ENCODE measurements at places on chromosomes 11 and 22.

DNA sequence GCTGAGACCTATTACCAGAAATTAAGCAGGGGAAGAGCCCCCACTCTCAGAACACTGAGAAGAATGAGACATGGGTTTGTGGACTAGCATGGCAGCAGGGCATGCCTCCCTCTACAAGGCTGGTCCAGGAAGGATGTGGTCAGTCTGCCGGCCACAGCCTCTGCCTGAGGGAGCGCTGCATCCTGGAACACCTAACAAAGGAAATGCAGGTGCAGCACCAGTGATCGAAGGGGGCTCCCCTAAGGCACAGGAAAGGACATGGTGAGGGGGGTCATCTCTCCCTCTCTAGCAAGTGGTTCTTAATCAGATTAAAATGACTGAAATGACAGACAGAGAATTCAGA is 40.6 kb upstream of the ARL14EP start:
- no peak for DNase-seq

- DNase-seq, result no peak
Measured at GRCh38 chr11:110337570-110338193, 41.3 kb upstream of the RDX start.

DNA sequence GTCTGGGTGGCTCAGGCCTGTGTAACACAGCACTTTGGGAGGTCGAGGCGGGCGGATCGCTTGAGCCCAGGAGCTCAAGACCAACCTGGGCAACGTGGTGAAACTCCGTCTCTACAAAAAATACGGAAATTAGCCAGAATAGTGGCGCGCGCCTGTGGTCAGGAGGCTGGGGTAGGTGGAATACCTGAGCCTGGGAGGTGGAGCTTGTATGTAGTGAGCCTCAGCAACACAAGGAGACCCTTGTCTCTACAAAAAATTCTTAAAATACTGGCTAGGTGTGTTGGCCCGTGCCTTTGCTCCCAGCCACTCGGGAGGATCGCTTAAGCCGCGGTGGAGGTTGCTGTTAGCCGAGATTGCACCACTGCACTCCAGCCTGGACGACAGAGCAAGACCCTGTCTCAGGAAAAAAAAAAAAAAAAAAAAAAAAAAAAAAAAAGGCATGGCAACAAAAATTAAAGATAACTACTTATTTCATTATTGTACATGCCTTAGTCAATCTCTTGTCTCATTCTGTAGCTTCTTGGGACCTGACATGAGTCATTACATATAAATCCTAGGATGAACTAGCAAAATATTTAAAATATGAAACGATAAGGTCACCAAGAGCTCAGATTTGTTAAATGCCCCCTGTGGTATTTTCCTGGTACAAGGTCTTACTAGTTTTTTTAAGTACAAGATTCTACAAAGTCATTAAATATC is 1.1 kb downstream of the TAF1D start:
- DNase-seq, result no peak

GRCh38 chr11:108596701-108597100 is 3.1 kb upstream of the EXPH5 start:
- no peak for DNase-seq

DNA sequence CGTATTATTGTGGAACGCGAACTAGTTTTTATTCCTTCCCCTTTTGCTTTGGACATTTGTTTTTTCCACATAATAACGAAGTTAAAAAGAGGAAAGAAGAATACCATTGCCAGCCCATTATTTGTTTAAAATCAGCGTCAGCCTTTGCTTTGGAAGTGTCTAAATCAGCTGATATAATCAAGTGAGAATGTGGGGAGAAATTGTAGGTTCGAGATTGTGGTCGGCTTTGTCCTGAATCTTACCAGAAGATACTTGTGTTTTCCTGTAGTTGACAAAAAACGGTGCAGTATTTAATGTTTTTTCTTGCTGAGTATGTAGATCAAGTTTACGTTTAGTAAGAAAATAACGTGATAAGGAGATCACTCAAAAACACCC is 935 bp downstream of the ZNF143 start:
- DNase-seq, result no peak

DNA sequence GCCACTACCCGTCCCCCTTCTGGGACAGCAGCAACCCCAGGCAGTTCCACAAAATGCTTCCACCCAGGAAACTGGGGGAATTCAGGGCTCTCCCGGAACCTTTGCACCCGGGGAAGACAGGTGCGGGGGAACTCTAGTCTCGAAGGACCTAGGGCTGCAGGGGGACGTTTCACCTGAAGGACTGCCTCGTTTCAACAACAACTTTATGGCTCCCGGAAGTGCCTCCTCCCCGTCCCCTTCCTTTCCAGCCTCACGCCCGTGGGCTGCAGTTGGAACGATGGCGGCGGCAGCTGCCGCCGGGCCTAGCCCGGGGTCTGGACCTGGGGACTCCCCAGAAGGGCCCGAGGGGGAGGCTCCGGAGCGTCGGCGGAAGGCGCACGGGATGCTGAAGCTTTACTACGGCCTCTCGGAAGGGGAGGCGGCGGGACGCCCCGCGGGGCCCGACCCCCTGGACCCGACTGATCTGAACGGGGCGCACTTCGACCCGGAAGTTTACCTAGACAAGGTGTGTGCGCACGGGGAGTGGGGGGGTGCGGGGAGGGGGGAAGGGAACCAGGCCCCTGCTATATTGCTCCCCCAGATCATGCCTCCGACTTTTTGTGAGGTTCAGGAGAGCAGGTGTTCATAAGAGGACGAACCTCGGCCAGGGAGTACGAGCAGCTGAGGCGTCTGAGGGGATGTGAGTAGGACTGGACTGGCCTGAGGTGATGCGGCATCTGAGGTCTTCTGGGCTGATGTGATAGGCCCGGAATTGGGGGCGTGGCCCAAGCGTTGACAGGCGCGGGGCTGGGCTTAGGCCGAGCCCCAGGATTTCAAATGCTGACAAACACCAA is at the start of gene VPS51:
TSS of gene VPS51 (plus strand) at position 241 of the 833 bp plus-strand sequence. CDS start at position 278, 37 bp downstream.
- peak; percentile 67 for DNase-seq

- DNase-seq, result no peak
Measured at GRCh38 chr11:126991596-126991995, 9.0 kb downstream of the KIRREL3 start.

GRCh38 chr11:124070915-124071622 is 29.9 kb upstream of the OR10G7 start:
- peak; percentile 26 for DNase-seq

- no peak for DNase-seq
Measured at GRCh38 chr11:125274309-125274708, 109.8 kb downstream of the PKNOX2 start.

Measured in activated naive CD4-positive, alpha-beta T cell (primary cell).